Stimulated activated CD4-positive, alpha-beta T cell treated with anti-CD3 and anti-CD28 coated beads, Interleukin-4, amount 100 ng/mL, for 1 hour (primary cell): ENCODE measurements at places on chromosomes 5 and 9.

- DNase-seq = no peak
Observed at GRCh38 chr5:147805030-147805454, 22.5 kb upstream of the JAKMIP2 start.

GRCh38 chr5:179817470-179817840 lies 3.2 kb upstream of the SQSTM1 start:
- no peak for DNase-seq

DNA sequence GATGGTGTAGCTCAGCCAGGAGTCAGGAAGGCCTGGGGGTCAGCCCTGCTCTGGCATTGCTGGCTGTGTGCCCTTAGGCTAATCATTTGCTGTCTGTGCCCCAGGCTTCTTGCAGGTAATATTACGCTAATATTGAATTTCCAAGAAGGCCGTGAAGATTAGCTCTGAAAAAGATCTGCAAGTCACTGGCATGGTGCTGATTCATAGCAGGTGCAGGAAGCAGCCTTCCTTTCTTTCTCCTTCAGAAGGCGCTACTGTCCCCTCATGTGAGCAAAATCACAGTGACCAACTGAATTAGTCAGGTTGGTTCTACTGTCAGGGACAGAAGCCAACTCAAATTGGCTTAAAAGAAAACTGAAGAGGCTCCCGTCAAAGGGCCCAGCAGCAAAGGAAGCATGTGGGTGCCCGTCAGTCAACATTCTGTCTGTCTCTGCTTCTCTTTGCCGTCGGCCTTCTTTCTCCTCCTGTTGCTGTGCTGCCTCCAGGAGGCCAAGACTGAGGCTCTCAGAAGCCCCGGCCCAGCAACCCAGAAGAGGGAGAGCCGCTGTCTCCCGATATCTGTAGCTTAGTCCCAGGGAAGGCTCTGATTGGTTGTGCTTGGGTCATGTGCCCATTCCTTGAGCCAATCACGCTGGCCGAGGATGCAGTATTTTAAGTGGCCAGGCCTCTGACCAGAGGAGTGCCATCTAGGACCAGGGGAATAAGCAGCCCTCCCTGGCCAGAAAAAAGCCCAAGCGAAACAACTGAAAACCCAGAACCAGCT lies 67.8 kb upstream of the NEURL1B start:
- no peak for DNase-seq

DNA sequence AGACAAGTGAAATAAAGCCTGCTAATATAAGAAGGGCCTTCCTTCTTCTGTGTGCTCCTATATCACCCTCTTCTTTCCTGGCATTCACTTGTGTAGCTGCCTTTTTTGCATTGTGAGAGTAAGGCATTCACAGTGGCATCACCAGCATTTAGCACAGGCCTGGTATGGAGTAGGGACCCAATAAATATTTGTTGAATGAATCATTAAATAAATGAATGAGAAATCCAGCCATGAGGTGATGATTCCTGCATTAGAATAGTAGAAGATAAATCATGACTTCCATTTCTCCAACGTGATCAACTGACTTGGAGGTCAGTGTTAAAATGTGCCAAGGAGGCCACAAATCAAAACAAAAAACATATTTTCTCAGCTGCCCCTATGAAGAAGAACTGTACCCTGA lies 3.9 kb downstream of the PLPPR1 start:
- no peak for DNase-seq

DNA sequence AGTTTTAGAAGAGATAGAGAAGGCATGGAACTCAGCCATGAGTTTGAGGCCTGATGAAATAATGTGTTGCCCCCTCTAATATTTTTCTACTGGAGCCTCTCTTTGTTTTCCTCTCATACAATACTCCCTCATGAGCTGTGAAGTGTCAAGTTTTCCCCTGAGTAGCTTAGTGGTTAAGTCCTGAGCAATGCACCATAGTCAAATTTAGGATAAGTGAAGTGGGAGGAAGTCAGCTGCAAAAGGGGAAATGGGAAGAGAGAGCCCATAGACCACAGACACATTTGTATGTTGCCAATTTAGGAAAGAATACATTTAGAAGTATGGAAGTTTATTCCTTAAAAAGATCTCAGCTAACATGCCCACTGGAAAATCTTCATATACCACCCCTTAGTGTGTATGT lies 171.5 kb upstream of the NREP start:
- no peak for DNase-seq

- no peak for DNase-seq
Observed at GRCh38 chr9:93309889-93310425, 126.0 kb downstream of the WNK2 start.

DNA sequence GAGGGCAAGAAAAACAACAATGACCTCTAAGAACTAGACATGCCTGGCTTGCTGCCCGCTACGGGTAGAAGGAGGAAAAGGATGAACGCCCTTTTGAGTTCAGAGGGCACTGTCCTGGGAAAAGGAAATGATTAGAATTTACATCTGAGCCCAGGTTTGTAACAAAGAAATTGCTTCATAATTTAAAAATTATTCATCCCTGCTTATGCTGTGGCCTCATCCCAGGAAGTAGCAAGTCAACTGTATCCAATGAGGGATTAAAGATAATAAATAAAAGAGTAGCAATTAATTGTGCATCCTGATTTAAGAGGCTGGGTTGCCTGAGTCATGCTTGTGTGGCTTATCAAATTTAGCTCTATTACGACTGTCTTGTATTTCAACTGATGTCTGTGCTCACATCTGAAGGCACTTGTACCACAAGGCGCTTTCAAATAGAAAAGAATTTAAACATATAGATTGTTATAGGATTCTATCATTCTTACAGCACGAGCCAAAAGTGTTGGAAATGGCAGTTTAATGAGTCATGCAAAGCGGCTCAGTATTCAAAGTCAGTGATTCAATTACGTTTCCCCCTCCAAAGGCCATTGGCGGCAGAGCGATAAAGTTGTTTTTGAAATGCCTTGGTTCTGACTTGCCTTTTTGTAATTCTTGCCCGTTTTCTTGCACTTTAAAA lies 40.0 kb upstream of the DMRT1 start:
- DNase-seq = no peak

DNA sequence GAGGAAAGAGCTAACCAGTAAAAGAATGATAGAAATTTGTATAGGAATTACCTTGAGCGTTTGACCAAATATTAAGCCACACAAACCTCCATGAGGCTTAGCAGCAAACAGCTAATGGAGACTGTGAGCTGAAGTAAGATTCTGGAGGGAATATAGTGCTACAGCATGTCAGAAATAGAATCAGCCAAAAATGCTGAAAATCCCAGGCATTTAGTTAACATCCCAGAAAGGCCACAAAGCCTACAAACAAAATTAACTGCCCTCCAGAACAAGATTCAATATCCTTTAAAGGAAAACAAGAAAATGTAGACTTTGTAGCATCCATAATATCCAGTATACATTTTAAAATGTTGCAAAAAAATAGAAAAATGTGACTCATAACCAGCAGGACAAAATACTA lies 257.8 kb upstream of the TUSC1 start:
- DNase-seq = no peak

DNA sequence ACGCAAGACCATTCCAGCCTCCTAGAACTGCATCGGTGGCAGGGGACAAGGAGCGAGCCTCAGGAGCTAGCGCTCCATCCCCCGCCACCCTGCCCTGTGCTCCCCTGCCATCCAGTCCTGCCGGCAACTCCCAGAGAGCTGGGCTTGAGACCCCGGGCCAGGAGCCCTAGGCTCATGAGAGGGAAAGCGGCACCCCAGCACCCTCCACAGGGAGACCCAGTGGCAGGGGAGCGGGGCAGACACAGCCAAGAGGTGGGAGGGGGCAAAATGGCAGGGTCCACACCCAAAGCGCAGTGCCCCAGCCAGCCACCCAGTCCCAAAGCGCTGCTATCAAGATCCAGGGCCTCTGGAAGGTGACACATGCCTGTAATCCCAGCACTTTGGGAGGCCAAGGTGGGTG lies 12.7 kb downstream of the UBAC1 start:
- no peak for DNase-seq

- no peak for DNase-seq
Observed at GRCh38 chr9:134565316-134565915, 76.2 kb upstream of the COL5A1 start.

GRCh38 chr5:137051161-137051560 lies 448.0 kb downstream of the SPOCK1 start:
- no peak for DNase-seq

- DNase-seq = no peak
Observed at GRCh38 chr9:35673132-35674024, at the start of gene CA9. CA9 (plus strand) TSS chr9:35673928; CDS start chr9:35673960, 32 bp downstream.

- DNase-seq = no peak
Observed at GRCh38 chr5:134000091-134000511, 4.7 kb downstream of the VDAC1 start.

DNA sequence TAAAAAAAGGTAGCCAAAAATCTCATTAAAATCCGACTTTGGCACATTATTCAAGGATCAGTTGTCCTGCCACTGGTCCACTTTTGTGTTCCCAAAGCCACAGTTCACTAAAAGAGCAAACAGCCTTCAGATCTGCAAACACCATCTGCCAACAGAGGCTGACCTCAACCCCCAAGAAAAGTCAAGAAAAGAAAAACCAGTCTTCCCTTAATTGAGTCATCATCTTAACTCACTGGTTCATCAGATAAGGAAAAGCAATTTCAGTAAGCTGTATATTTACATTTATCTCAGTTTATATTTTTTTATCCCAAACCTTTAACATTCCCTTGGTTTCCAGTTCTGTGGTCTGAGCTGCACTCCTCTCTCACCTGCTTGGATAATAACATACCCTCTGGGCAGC lies 21.2 kb downstream of the RASEF start:
- no peak for DNase-seq

DNA sequence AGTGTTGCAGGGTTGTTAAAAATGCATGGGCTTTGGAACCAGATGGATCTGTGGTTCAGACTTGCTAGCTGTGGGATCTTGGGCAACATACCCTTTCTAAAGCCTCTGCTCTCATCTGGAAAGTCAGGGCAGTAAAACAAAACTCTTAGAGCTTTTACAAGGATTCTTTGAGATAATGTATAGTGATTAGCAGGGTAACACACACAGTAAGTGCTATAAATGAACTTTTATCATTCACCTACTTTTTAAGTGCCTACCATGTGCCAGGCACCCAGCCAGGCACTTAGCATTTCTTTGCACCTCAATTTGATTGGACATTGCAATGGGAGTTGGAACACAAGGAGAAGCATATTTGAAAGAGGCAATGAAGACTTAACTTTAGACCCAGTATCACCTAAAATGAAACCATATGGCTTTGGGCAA lies 208.6 kb upstream of the PAPPA start:
- DNase-seq = no peak

GRCh38 chr5:180494510-180495181 lies 467 bp downstream of the CNOT6 start:
- peak; percentile 48 for DNase-seq

DNA sequence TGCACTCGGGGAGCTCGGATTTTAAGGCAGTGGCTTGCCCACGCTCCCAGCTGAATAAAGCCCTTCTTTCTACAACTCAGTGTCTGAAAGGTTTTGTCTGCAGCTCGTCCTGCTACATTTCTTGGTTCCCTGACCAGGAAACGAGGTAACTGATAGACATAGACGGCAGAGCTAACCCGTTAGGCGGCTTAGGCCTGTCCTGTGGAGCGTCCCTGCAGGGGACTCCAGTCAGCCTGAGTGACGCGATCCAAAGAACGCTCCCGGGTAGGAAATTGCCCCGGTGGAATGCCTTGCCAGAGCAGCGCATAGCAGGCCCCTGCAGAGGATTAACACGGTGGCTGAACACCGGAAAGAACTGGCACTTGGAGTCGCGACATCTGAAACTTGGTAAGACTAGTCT lies 1.8 kb upstream of the SELENOP start:
- no peak for DNase-seq

DNA sequence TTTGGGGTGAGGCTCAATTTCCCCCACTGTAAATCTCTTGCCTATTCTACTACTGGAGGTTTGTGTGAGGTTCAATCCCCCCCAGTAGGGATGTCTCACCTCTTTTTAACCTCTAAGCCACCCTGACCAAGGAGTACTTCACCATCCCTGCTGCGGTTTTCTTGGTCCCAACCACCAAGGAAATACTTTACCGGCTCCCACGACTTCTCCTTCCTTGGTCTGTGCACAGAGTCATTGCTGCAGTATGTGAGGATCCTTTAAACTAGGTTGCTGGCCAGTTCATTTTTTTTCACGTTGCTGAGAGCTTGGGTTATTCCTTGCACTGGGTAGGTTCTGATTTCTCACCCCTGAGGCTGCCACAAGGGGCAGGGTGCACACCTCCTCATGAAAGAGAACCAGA lies 22.5 kb upstream of the HMGCS1 start:
- DNase-seq = no peak

- no peak for DNase-seq
Observed at GRCh38 chr5:411728-412127, 31.2 kb upstream of the EXOC3 start.

- no peak for DNase-seq
Observed at GRCh38 chr9:113973963-113974413, 97.9 kb downstream of the ZNF618 start.
